ENCODE measurements at places on chromosomes 2 and 18.

GRCh38 chr2:239669899-239670460, 269.2 kb upstream of the HDAC4 start:
- DNase-seq, result no peak

DNA sequence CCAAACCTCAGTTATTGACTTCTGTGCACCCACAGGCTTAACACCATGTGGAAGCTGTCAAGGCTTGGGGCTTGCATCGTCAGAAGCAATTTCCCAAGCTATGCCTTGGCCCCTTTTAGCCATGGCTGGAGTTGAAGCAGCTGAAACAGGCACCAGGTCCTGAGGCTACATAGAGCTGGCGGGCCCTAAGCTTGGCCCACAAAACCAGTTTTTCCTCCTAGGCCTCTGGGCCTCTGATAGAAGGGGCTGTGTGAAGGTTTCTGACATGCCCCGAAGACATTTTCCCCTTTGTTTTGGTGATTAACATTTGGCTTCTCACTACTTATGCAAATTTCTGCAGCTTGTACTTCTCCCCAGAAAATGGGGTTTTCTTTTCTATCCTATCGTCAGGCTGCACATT, 9.1 kb upstream of the TMX3 start:
- DNase-seq, result no peak

GRCh38 chr18:57930476-57930875, 113.5 kb upstream of the NEDD4L start:
- DNase-seq, result no peak

GRCh38 chr18:39681061-39681460, 2115.5 kb upstream of the CELF4 start:
- no peak for DNase-seq
